Activated naive CD8-positive, alpha-beta T cell treated with anti-CD3 and anti-CD28 coated beads, Interleukin-2, amount 50 U/mL, for 24 hours (primary cell): ENCODE measurements at places on chromosomes 4 and X.

GRCh38 chr4:183106839-183107238 lies 7.8 kb downstream of the WWC2 start:
- no peak for DNase-seq

DNA sequence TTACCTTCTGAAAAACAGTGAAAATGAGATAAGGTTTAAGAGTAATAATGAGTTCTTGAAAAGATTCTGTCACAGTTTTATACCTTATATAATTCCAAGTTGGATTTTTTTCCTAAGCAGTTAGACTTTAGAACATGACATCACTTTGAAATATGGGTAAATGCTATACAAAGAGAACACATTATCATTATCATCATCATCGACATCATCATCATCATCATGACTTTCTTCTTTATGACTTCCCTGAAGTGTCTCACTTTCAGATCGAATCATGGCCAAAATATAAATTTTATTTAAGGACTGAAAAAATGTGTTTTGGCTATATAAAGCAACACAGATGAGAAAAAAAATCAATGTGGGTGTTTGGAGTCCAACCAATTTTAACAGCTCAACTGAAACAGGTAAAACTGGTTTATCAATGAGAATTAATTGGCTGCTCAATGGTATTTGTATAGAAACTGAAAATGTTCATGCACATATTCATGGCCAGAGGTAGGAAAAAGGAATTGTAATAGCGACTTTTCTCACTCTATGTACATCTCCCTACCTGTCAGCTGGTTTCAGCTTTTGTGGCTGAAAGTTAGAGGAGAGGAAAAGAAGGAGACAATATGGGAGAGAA lies 243.1 kb upstream of the GPC4 start:
- DNase-seq: no peak

GRCh38 chr4:88645994-88646393 lies 51.6 kb downstream of the NAP1L5 start:
- DNase-seq: no peak

- DNase-seq: no peak
Observed at GRCh38 chrX:153926552-153926857, 441 bp upstream of the ARHGAP4 start.

DNA sequence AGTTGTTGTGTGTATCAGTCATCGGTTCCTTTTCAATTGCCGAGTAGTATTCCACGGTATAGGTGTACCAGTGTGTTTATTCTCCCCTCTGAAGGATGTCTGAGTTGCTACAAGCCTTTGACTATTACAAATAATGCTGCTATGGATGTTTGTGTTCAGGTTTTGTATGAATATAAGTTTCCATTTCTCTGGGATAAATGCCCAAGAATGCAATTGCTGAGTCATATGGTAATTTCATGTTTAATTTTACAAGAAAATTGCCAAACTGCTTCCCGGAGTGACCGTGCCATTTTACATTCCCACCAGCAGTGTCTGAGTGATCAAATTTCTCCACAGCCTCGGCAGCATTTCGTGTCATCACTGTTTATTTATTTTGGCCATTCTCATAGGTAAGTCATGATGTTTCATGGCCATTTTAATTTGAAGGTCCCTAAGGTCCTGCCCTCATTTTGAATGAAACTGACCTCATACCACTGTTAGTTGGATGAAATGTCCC lies 73.9 kb downstream of the IRF2 start:
- DNase-seq: no peak

DNA sequence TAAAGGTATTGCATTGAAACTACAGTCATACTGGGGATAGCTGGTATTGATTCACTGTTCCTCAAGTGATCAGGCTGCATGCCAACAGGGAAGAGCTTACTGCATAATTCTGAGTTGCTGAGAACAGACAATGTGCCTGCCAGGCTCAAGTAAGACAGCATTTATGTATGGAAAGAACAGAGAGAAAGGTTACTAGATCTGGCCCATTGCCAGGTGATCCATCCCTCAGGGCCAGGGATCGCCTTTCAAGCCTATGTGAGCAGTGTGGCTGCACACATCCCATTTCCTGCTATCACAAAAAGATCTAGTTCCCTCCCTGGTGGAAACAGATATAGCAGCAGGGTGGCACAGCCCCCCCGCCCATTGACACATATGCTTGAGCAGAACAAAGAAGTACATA lies 254.0 kb downstream of the TMA16 start:
- DNase-seq: no peak

DNA sequence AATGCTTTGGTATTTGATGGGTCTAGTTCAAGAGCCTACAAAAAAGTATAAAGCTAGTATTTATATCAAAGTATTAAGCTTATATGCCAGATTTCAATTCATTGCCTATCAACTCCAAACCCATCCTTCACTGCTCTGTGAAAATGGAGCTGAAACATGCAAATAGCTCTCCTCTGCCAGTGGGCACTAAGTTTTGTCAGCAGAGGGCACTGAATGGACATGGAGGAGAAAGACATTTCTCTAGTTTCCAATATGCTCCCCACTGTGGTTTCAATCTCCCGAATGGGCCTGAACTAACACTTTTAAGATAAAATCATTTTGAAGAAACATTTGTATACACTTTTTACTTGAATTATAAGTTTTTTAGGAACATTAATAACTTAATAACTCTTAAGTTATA lies 12.4 kb downstream of the PPID start:
- no peak for DNase-seq

DNA sequence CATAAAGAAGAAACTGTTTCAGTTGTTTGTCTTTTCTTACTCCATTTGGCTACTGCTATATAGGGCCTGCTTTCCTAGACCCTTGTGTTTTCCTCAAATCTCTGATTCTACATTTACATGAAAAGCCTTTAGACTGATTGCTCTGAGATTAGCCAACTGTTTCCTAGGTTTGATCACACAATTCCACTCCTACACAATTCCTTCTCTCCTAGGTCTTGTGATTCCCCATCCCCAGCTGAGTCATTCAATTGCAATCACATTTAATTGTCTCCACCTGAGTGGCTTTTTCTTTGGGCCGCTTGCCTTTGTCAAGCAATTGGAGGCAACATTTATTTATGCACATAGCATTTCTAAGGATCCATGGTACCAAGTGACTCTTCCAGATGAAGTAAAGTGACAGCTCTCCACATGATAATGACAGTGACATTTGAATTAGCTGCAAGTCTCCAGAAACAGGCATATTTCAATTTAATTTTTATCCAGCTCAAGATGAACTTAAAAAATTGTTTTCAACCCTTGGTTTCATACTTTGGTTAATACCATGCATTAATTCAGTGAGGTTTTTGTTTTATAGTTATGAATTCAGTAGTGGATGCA lies 35.8 kb downstream of the ATXN3L start:
- no peak for DNase-seq

- no peak for DNase-seq
Observed at GRCh38 chr4:19104176-19104575, 1082.6 kb upstream of the LCORL start.

DNA sequence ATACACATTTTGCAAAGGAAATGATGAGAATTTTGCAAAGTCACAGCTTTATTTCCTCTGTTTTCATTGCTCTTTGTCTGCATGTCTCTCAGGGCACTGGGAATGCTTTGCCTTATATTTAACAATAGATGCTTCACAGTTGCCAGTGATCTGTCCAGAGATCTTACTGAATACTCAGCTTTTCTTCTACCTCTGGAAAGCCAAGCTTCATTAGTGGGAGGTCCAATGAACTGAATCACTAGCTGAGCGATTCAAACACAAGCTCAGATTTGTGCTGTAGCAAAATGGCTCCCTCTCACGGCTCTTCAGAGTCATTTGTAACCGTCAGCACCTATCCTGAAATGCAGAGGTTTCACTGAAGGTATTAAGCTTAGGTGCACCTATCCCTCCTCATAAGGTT lies 138.9 kb downstream of the DCLK2 start:
- no peak for DNase-seq

DNA sequence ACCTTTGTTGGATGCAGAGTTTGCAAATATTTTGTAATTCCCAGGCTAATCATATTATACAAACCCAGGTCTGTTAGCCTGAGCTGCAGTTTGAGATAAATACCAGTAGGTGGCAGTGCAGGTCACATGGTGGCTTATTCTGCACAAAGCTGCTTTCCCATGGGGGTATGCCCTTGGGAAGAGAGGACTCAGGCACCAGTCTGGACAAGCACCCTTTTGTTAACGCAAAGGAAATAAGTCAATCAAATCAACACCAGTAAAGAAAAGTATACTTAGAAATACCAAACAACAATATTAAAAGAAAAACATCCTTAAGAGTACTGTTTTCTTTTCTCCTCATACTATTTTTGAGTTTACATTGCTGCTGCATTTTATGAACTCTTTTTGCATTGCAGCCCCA lies 389.0 kb upstream of the ZFP42 start:
- peak; percentile 3 for DNase-seq
